ENCODE measurements at places on chromosomes 6 and 20.

GRCh38 chr6:1761477-1761877 lies 151.8 kb downstream of the FOXC1 start:
- DNase-seq = no peak

GRCh38 chr6:146357578-146358430 lies 185.8 kb upstream of the RAB32 start:
- no peak for DNase-seq

GRCh38 chr6:150075034-150075421 lies 6.1 kb upstream of the ULBP3 start:
- no peak for DNase-seq

DNA sequence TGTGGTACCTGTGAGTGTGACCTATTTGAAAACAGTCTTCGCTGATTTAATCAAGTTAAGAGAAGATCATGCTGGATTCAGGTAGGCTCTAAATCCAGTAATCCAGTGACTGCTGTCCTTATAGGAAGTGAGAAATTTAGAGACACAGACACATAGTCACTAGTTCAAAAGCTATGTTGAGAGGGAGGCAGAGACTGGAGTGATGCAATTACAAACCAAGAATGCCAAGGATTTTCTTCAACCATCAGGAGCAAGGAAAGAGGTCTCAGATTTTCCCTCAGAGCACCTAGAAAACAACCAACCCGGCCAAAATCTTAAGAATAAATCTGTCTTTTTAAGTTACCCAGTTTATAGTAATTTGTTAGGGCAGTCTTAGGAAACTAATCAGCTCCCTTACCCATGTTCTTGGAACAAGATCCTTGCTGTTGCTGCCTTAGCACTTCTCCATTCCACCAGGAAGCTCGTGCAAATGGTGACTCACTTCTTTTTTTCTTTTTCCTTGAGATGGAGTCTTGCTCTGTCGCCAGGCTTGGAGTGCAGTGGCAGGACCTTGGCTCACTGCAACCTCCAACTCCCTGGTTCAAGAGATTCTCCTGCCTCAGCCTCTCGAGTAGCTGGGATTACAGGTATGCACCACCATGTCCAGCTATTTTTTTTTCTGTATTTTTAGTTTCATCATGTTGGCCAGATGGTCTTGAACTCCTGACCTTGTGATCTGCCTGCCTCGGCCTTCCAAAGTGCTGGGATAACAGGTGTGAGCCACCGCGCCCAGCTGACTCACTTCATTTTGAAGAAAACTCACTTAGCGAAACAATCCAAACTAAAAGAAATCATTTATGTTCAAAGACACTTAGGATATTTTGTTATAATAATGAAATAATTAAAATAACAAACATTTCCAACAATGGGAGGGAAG lies 34.4 kb upstream of the ZNF184 start:
- no peak for DNase-seq

DNA sequence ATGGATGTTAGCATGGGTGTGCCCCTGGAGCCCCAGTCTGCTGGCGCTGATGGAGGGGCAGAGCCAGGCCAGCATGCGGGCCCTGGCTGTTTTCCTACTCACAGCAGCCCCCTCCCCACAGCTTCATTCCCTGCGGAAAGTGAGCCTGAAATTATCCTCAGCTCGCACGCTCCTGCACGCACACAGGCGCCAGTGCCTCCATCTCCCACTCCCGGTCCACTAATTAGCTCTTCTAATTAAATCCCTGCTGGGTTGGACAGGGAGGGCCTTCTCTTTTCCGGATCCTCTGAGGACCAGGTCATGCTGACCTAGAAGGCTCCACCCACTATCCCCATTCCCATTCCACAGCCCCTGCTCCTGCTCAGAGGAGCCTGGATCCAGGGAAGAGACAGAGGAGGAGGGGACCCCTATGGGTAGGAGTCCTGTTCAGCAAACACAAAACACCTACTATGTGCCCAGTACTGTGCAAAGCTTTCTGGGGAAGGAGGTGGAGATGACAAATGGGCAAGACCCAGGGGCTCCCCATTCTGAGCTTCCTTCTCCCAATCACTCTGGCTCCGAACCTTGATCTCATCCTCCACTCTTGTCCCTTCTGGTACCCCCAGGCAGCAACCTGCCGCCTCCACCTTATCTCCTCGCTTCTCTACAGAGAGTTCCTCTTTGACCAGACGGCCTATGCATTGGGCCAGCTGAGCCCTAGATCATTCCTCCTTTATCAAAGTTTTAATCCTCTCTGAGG lies 70.2 kb upstream of the CCDC167 start:
- no peak for DNase-seq

- DNase-seq = no peak
Observed at GRCh38 chr6:51531623-51532022, 555.8 kb downstream of the PKHD1 start.

DNA sequence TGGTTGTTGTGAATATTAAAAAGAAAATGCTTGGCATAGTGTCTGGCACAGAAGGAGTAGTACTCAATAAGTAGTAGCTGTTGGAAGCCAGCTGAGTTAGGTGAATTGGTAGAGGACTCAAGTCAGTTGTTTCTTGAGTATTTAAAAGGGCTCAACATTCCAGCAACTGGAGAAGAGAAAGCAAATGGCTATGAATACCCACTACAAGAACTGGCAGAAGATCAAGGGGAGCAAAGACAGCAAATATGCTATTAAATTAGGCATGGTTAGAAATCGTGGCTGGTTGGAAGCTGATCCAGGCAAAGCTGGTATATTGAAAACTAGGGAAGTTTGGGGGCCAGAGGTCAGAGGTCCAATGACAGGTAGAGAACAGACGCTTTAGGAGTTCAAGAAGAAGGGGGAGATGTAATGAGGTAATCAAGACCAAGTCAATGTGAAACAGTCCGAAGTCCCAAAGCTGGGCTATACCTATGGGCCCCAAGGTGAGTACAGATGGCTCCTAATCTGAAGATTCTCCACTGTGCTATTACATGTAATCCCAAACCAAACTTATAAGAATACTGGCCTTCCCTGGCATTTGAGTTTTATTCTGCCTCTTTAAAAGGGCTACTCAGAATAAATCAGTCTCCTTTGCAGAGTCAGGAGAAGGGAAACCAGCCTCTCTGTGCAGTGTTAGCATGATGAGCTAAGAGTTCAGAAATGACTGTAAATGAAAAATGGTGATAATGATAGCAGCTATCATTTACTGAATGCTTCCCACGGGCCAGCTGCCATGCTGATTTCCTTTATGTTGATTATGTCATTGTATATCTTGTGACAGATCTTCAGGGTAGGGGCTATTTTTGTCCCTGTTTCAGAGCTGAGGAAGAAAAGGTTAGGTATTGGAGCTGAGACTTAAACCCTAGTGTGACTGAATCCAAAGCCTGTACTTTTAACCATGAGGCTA lies 122.3 kb downstream of the ANKS1A start:
- no peak for DNase-seq

- no peak for DNase-seq
Observed at GRCh38 chr6:98932381-98932780, 15.4 kb downstream of the FBXL4 start.

- no peak for DNase-seq
Observed at GRCh38 chr6:127120023-127120786, 1.7 kb downstream of the RSPO3 start.

GRCh38 chr6:38183856-38184584 lies 364.5 kb downstream of the ZFAND3 start:
- no peak for DNase-seq

GRCh38 chr20:19823971-19824370 lies 65.9 kb downstream of the RIN2 start:
- DNase-seq = no peak

- DNase-seq = no peak
Observed at GRCh38 chr20:7984192-7984591, 35.4 kb downstream of the TMX4 start.

DNA sequence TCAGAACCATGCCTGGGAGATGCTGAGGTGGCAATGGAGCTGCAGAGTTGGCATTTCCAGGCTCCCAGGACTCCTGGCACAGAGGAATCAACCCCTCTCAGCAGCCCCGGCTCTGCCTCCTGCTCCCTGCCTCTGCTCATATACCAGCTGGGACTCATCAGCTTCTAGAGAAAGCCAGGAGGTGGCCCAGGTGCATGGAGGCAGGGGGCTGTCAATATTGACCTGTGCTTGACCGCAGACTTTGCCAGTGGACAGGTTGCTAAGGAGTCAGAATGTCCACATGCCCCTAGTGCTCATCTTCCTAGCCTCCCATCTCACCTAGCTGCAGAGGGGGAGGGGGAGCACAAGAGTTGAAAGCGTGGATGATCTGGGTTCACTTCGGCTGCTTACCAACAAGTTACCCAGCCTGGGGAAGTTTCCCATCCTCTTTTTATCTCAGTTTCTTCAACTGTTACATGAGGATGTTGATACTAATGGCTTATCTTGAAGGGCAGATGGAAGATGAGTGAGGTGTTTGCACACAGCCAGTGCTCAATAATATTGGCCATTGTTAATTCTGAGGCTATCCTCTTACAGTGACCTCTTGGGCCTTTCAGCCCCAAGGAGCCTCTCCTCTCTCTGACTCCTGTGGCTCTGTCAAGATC lies 9.2 kb upstream of the SCRT2 start:
- no peak for DNase-seq

DNA sequence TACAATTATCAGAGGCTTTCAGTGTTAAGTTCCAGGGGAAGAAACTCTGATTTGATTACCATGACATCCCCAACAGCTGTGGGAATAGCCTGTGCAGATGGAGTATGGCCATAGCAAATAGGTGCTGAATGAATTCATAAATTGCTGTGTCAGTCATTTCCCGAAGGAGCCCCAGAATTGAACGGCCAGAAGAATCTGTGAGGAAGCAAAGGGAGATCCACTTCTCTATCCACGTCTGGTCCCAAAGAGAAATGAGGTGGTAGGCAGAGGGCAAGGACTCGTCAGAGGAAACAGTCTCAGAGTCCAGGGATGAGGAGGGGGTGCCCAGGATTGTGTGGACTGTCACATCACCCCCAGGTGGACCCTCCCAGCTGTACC lies 3.1 kb upstream of the TAF8 start:
- DNase-seq = no peak

- no peak for DNase-seq
Observed at GRCh38 chr6:44676826-44677433, 289.4 kb downstream of the CDC5L start.

- no peak for DNase-seq
Observed at GRCh38 chr6:111989743-111990142, 64.2 kb upstream of the CCN6 start.

DNA sequence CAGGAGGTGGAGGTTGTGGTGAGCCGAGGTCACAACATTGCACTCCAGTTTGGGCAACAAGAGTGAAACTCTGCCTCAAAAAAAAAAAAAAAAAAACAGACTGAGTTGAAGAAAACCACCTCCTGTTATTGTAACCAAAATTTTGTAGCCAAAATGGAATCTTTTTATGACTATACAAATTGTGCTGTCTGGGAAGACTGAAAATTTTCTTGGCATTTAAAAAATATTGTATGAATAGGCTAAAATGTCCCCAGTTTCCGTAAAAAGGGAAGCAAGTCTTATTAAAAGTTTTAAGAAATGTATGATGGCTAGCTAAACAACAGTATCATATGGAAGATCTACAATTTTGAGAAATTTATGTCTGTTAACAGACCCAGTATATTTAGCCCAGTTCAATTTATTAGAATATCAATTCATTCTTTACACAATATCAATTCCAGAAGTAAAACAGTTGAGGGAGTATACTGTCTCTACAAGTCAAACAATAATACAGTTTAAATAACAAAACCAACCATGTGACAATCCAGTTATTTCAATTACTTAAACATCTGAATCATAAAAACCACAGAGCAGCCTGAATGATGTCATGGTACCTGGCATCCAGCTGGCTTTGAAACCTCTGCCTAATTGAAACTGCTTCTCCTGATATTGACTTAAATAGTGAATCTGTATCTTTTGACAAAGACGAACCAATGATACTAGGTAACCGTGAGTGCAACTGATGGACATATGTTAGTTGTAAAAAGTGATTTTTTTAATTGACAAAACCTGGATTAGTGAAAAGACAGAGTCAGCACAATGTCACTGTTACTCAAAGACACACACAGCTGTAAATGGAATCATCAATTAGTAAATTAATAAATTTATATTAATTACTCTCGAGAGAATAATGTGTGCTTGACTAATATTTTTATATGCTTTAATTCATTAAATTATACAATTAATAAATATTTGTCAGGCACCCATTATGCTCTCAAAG lies 166.6 kb upstream of the MARCKS start:
- no peak for DNase-seq

DNA sequence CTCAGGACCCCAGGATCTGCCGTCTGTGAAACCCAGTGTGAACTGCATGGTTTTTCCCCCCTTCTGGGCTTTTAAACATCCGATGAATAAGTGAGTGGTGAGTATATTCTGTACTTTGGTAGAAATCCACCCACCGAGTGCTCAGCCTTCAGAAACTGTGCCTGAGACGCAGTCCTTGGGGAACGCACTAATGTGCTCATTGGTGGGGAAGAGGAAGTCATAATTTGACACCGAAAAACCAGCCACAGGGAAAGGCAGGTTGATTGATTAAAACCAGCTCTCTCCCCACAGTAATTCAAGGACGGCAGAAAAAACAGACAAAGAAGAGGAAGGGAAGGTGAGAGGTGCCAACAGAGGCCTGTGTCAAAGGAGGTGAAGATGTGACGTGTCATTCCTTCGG lies 21.7 kb downstream of the EDN3 start:
- DNase-seq = no peak

DNA sequence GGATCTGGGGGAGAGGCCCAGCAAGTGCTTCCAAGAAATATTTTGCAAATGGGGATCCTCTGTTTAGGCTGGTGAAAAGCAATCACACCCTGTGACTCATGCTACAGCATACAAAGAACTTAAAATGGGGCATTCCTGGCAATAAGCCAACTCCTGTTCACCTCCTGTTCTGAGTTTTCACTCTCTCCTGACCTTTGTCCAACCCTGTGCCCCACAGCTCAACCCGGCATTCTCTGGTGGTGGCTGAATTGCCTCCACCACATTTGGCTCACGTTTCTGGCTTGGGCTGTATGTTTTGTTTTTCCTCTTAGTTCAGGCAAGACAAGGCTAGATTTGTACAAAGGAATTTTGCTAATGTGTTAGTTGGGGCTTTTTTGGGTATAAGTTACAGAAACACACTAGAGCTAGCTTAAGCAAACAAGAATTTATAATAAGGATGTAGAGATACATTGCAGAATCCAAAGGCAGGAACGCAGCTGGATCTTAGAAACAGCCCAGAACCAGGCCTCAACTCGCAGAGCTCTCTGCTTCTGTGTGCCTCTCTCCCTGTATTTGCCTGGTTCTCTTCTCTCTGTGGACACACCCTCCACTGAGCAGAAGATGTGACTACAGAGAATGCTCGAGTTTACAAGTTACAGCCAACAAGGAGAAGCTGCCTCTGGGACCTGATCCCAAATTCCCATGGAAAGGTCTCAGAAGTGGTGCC lies 9.4 kb downstream of the ABCC10 start:
- no peak for DNase-seq

- DNase-seq = no peak
Observed at GRCh38 chr6:122140031-122140430, 259.4 kb upstream of the HSF2 start.

DNA sequence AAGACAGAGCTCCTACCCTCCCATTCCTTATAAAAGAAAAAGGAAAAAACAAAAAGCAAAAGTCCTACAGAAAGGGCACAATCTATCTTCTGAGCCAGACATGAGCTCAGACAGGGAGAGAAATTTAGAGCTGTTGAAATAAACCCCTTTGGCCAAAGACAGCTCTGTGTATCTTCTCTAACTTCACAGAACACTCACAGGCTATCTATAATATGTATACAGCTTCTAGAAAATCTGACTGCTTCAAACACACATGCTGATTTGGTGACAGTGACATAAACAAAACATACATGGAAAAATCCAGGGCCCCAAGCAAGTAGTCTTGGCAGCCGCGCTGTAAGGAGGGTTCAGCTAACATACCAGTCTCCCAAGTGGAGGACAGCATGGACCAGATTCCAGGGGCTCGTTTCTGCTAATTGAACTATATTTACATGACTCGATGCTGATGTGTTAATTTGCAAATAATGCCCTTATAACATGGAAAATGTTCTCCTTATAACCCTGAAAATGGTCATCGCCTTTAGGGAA lies 37.0 kb downstream of the MTFR2 start:
- no peak for DNase-seq

Data from activated CD8-positive, alpha-beta memory T cell treated with anti-CD3 and anti-CD28 coated beads, Interleukin-2, amount 50 U/mL, for 4 hours (primary cell).